B cell (primary cell): ENCODE measurements at places on chromosomes 7 and 10. TPM values are rescaled to one million over a fixed set of nuclear protein-coding genes. Genes with fewer than 3 reads are reported as not detected.

The HOXA1 gene
- 0.37 and 0.87 TPM in 2 replicates for total RNA-seq

The RNF148 gene
- not detected in 2 replicates for total RNA-seq

The THSD7A gene
- not detected in 2 replicates for total RNA-seq

The STOX1 gene
- 0.53 and 0.57 TPM in 2 replicates for total RNA-seq

The ACTR3C gene
- 20.7 TPM in 2 replicates for total RNA-seq

The ODAD2 gene
- not detected in 2 replicates for total RNA-seq

The NKX1-2 gene
- not detected in 2 replicates for total RNA-seq

The TPK1 gene
- 26.4 and 29.4 TPM in 2 replicates for total RNA-seq

The BTRC gene
- total RNA-seq: 20.1 and 21.9 TPM in 2 replicates

The AKR1E2 gene
- total RNA-seq: 0.42 TPM in 1 of 2 replicates, not detected in the other

The CCDC172 gene
- not detected in 2 replicates for total RNA-seq

The RBM20 gene
- total RNA-seq: not detected in 2 replicates

The RAB19 gene
- 0.37 and 0.51 TPM in 2 replicates for total RNA-seq

The FEZF1 gene
- not detected in 2 replicates for total RNA-seq

DNA sequence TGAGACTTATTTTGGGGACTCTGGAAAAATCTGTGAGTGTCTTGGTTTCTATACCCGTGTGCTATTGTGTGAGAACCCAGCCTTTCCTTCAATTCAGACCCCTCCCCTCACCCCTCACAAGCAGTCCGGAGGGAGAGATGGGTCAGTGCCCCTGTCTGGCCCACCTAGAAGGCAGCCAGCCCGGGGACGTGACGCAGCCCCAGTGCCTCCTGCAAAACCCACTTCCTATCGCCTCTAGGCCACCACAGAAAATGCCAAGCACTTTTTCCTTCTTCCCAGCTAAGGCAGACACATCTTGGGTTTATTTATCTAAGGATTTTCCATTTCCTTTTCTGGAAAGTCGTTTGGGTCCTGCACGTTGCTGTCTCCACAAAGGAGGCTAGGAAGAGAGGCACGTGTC, 11.6 kb upstream of the AQP1 start:
- no peak for DNase-seq

- DNase-seq: no peak
These were observed 107.4 kb upstream of the GLCCI1 start for GRCh38 chr7:7861211-7861633.

DNA sequence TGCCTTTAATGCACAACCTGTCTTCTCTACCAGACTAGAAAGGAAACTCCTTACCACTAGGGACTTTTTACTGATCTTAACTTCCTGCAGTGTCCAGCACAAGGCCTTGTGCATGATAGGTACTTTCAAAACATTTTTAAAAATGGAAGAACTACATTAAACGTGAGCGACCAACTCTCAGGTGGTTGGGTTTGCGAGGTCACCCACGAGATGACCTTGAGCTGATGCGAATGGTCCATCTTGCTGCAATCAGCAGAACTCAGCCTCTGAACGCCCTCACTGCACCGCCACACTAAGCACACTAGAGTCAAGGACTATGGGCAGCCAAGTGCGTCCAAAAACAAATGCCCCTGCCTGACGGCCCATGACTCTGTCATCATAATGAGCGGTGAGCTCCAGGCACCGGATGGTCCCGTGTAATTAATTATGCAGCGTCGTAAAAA, 34.9 kb upstream of the PTF1A start:
- no peak for DNase-seq

GRCh38 chr10:71765906-71766716, 7.2 kb downstream of the VSIR start:
- no peak for DNase-seq

- DNase-seq: no peak
These were observed 48.5 kb upstream of the NXPH1 start for GRCh38 chr7:8384901-8385300.

DNA sequence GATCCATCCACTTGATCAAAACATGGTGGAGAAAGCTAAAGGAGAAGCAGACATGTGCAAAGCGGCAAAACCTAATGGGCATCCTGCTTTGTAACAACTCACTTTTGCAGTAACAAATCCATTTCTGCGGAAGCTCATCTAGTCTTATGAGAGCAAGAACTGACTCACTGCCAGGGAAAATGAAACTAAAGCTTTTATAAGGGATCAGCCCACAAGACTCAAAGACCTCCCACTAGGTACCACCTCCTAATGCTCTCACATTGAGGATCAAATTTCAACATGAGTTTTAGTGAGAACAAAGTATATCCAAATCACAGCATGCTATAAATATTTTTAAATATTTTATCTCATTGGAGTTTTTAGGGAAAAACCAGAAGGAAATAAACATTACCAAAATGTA, 120.1 kb upstream of the GNAI1 start:
- DNase-seq: no peak

GRCh38 chr7:43211286-43211685, 98.8 kb downstream of the HECW1 start:
- DNase-seq: no peak

DNA sequence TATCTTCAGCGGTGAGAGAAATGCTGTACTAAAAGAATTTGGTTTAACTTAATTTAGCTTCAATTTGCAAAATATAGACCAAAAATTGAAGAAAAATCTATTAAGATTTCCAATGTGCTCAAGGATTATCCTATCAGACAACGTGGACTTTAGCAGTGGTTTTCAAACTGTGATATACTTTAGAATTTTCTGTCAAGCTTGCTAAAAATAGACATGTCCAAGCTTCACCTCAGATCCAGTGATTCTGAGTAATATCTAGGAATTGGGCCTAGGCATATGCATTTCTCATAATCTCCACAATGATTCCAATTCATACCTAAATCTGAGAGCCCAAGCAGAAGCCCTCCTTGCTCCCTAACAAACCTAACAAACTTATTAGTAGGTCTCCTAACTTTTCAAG, 3.4 kb downstream of the WASL start:
- DNase-seq: no peak

DNA sequence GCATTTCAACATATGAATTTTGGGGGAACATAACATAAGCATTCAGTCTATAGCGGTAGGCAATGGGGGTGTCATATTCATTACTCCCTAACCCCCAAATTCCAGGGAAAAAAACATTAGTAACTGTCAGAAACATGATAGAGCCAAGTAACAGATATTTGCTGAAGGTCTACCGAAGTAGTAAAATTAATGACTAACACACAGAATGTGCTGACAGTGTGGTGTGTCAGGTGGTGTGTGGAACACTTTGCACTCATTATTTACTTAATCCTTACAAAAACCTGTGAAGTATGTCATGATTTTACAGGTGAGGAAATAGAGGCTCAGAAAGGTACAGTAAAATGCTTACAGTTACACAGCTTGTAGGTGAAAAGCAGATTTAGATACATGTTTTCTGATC, 85.4 kb upstream of the RHOBTB1 start:
- DNase-seq: no peak

- no peak for DNase-seq
These were observed 123.8 kb downstream of the SH2D4B start for GRCh38 chr10:80661526-80661925.

DNA sequence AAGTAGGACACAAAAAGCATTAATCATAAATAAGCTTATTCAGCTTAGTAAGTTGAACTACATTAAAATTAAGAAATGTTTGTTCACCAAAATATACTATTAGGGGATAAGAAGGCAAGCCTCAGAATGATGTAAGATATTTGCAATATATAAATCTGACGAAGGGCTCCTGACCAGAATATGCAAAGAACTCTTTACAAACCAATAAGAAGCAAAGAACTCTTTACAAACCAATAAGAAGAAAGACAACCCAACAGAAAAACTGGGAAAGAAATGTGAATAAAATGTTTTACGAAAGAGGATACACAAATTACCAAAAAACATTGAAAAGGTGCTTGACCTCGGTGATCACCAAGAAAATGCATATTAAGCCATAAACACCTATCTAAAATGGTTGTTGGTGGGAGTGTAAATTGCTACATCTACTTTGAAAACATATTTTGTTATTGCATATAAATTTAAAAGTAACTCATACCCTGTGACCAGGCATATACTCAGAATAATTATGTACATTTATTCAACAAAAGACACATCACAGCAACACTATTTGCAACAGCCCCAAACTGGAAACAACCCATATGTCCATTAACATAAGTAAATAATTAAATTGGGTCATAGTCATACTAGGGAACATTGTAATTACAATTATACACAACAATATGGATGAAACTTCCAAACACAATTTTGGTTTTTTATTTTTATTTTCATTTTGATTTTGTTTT, 83.3 kb upstream of the CTBP2 start:
- DNase-seq: no peak

GRCh38 chr10:62512732-62513475, 138.7 kb downstream of the ZNF365 start:
- DNase-seq: no peak

GRCh38 chr10:308572-309085, 173.4 kb downstream of the ZMYND11 start:
- no peak for DNase-seq

- DNase-seq: no peak
These were observed 127.6 kb downstream of the OAT start for GRCh38 chr10:124291001-124291701.

DNA sequence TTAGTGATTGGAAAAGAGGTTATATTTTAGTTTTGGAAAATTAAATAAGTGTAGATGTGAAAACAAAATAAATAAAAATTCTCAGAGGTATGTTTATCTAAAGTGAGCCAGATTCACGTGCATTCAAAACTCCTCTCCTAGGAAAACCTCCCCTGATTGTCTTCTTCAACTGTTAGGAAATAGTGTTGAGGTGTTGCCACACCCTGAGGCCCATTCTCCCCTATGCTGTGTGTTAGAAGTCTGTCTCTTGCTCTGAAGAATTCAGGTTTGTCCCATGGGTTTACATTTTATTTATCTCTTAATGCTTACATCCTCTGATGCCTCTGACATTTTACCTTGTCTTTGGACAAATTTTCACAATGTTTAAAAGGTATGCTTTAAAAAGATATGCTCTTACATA, 40.3 kb downstream of the PTPRE start:
- no peak for DNase-seq

DNA sequence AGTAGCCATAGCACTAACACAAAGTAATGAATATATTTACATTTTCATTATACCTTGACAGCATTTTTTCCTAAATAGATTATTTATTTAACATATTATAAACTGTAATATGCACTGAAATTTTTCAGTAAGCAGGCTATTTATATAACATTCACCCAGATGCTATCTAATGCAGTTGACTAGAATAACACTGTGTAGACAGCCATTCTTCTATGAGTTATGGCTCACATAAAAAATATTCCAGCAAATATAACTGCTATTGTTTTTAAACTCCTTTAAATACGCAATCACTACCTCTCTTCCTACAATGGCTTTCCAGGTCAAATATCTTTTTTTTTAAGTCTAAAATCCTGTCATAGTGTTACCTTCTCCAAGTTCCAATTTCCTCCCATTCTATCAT, 21.6 kb downstream of the TPK1 start:
- DNase-seq: no peak

DNA sequence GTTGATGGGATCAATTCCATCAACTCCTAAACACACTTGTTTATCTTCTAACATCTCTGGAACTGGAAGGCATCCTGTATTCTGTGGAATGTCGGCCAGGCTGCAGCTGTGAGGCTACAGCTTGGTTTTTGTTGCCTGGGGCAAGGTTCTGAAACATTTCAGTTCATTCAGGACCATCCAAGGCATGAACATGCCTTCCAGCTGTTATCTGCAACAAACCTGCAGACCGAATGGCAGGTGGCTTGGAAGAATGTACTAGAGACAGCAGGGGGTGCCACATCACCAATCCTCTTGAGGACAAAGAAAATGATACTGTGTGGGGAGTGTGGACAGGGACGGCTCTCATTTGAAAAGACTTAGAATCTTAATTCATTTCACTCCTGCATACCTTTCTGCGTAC, 12.4 kb downstream of the PAPOLB start:
- peak; percentile 23 for DNase-seq

DNA sequence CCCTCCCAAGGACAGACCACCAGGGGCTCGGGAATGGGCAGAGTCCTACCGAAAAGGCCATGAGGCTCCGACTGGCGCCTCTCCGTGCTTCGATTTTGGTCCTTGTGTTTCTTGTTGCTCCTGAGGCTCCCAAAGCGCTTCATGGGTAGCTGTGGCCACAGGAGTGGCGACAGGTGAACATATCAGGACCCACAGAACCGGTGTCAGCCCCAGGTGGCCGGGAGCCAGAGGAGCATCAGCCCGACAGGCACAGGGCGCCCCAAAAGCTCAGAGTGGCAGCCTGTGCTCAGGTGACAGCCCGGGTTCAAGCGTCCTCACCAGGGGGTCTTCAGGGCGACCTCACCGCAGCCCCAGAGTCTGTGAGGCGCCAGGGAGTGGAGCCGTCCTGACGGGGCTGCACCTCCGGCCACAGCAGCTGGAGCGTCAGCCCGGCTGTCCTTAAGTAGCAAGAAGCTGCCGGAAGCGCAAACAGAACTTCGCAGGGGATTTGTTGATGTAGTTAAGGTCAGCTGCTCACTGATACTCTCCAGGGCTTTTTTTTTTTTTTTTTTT, 141.0 kb downstream of the PRKAG2 start:
- no peak for DNase-seq

GRCh38 chr7:12945901-12946300, 258.5 kb downstream of the ARL4A start:
- DNase-seq: no peak

DNA sequence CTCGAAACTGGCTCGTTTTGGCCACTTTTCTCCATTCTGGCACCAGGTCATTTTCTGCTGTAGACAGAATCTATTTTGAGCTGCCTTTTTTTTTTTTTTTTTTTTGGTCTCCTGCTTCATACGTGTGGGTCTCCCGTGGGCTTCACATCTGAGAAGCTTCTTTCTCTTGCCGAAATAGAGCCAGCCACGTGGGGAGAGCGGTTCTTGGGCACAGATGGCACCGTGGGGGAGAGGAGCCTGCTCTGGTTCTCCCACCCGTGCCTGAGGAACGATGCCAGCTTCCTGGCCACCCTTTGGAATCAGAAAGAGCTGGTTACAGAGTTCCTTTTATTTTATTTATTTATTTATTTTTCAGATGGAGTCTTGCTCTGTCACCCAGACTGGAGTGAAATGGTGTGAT, 48.7 kb upstream of the OCM2 start:
- no peak for DNase-seq
